ENCODE measurements at places on chromosomes 3 and 15. TPM values are rescaled to one million over a fixed set of nuclear protein-coding genes. Genes with fewer than 3 reads are reported as not detected.

ALG1L2 gene
- not detected for total RNA-seq

P2RY1 gene
- 34.1 TPM for total RNA-seq

IL17RD gene
- total RNA-seq, result 4.8 TPM

RARRES1 gene
- total RNA-seq, result 1.4 TPM

GRCh38 chr15:73585871-73586654 lies 47.1 kb downstream of the NPTN start:
- no peak overlapping the region for H3K27ac ChIP-seq
- no peaks in the 10 kb centered on the region for H3K27me3 ChIP-seq
- no peaks in the 10 kb centered on the region for H3K4me1 ChIP-seq
- H3K36me3 ChIP-seq, result peaks cover 100% of the 10 kb centered on the region

- no peaks in the 10 kb centered on the region for H3K27me3 ChIP-seq
- peaks cover 40% of the 10 kb centered on the region for H3K36me3 ChIP-seq
- no peak for DNase-seq
- no peak overlapping the region for H3K27ac ChIP-seq
- no peak overlapping the region for H3K4me3 ChIP-seq
Measured at GRCh38 chr15:74847432-74847831, 4.5 kb upstream of the ULK3 start.

DNA sequence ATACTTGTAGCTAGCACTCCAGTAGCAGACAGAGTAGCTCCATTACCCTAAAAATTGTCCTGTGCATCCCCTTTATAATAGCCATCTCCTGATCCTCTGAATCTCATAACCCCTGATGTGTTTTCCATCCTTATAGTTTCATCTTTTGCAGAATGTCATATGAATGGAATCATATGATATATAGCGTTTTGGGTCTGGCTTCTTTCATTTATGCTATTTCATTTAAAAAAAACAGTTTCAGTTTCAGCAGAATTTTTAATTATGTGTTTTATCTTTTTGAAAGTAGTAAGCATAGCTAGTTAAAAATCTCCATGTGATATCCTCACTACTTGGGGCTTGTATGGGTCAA lies 132.7 kb downstream of the KLF13 start:
- no peak for DNase-seq
- H3K27me3 ChIP-seq, result no peaks in the 10 kb centered on the region
- H3K27ac ChIP-seq, result peak overlapping the region; percentile 30
- no peaks in the 10 kb centered on the region for H3K36me3 ChIP-seq
- H3K4me1 ChIP-seq, result peaks cover 13% of the 10 kb centered on the region
- H3K4me3 ChIP-seq, result no peak overlapping the region

All from esophagus squamous epithelium (tissue), 5 donors.